DMS153 (cell line): ENCODE measurements at places on chromosomes 4 and X.

- DNase-seq: no peak
These were observed 83.6 kb downstream of the PPP1R2C start for GRCh38 chrX:42694260-42694815.

DNA sequence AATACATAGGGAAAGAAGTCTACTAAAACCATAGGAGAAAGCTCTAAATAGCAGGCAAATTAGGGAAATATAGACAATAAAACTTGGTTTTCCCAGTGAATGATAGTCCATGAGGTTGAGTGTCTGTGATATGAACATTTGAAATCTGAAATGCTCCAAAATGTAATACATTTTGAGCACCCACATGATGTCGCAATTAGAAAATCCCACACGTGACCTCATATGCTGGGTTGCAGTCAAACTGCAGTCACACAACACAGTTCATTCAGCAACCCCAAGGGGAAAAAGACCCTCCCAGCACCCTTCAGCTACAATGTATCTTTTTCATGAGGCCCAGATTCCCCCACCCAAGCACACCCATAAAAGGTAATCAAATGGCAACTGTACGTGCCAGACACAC, 155.6 kb downstream of the BTC start:
- no peak for DNase-seq

DNA sequence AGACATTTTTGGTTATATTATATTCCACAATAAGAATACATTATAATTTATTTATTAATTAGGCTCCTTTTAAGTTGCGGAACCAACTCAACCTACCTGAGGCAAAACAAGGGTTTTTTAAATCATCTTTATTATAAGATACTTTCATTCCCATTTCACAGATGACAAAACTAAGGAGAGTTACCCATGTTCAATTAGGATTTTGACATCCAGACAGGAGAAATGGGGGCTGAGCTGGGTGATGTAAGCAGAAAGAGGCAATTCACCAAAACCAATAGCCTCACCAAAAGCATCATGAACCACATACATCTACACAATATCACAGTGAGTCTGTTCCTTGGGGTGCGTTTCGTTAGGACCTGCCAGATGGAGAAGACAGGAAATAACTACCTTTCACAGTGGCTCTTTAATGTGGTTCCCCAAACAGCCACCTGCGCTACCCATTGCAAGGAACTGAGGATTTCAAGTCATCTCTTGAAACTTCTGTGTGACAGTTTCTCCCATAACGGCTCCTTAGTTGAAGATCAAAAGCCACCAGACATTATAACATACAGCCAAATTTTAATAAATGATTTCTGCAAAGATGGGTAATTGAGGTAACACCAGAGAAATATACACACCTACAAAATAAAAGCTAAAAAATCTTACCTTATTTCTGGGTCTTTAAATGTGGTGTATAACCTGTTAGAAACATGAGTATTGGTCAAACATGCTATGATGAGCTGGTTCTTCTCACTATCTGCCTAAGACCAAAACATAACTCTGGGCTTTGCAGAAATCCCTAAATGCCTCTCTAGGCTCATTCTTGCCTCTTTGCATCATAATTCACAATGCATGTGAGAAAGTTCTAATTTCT, 190.6 kb upstream of the LEF1 start:
- no peak for DNase-seq

- no peak for DNase-seq
These were observed 22.1 kb upstream of the SOWAHD start for GRCh38 chrX:119736206-119736764.

DNA sequence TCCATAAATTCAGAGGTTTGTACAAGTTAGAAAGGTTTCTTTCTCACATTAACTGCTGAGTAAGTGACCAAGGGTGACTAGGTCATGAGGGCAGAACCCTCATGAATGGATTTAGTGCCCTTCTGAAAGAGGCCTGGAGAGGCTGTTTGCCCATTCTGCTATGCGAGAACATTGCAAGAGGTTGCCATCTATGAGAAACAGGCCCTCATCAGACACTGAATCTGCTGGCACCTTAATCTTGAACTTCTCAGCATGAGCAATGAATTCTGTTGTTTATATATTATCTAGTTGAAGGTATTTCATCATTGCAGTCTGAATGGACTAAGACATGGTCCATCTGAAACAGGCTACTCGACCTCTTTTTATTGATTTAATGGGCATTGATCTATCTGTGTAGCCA, 96.2 kb upstream of the GPRIN3 start:
- no peak for DNase-seq

DNA sequence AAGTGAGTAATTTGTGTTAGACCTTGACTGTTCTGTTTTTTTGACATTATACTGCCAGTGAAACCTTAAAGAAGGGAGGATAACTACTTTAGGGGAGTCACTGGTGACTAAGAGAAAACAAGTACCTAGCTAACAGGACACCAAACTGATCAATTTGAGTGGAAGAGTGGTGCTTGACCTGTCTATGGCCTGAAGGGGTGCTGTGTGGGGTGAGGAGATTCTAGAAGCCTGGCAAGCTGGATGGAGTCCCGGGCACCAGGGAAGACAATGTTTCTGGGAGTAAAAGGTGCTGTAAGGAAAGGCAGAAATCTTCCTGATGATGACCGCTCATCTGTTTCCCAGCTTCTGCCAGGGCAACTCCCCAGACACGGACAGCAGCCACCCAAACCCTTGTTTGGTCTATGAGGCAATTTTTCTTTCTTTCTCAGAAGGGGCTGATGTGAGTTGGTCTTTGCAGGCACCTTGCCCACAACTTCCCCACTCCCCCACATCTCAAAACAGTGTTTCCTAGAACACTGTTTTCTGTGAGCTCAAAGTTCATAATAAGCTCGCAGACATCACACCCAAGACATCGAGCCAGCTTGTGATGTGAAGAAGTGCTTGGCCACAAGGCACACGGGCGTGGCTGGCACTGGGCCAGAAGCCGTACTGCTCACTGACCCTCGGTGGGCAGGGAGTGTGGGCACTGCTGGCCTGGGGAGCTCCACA, 4.6 kb downstream of the TXK start:
- DNase-seq: no peak

DNA sequence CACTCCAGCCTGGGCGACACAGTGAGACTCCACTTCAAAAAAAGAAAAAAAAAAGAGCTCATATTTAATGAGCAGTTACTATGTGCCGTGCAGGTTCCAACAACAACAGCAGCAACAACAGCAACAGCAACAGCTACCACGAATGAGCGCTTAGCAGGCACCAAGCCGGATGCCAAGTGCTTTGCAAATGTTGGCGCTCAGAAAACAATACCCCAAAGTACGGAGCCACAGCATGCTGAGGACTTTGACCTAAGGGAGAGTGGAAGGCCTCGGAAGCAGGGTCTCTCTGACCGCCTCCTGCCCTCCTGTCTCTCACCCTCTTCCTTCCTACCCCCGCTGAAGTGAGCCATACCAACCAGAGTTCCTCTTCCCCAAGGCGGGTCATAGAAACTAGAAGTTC, 102.2 kb upstream of the AFAP1 start:
- DNase-seq: no peak

- no peak for DNase-seq
These were observed 8.4 kb upstream of the MRFAP1 start for GRCh38 chr4:6632125-6632524.
